ENCODE measurements at places on chromosomes 2 and 18.

DNA sequence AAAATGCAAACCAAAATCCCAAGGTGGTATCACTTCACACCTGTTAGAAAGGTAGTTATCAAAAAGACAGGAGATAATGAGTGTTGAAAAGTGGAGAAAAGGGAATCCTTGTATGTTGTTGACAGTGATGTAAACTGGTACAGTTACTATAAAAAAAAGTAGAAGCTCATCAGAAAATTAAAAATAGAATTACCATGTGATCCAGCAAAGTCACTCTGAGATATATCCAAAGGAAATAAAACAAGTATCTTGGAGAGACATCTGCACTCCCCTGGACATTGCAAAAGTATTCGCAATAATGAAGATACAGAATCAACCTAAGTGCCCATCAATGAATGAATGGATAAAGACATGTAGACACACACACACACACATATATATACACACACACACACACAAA, 208.3 kb upstream of the PIEZO2 start:
- no peak for DNase-seq

- no peak for DNase-seq
Observed at GRCh38 chr2:215019521-215020145, 118.8 kb downstream of the ABCA12 start.

- no peak for DNase-seq
Observed at GRCh38 chr18:58993260-58993659, 128.6 kb downstream of the ZNF532 start.

DNA sequence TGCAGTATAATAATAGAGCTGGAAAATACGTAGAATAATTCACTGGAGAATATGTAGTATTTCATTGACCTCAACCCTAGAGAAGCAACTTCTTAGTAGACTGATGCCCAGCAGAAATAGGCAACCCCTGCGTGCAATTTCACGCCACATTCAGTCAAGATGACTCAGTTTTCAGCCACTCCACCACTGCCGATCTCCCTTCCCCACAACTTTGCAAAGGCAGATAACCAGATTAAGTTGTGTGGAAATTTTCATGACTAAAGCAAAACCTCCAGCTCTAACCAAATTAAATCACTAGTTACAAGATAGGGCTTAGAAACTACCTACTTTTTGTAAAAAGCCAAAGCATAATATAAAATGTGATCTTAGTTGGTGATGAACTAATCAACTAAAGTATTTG, 63.3 kb upstream of the STK17B start:
- no peak for DNase-seq

- no peak for DNase-seq
Observed at GRCh38 chr18:1425679-1426078, 521.0 kb downstream of the ADCYAP1 start.

DNA sequence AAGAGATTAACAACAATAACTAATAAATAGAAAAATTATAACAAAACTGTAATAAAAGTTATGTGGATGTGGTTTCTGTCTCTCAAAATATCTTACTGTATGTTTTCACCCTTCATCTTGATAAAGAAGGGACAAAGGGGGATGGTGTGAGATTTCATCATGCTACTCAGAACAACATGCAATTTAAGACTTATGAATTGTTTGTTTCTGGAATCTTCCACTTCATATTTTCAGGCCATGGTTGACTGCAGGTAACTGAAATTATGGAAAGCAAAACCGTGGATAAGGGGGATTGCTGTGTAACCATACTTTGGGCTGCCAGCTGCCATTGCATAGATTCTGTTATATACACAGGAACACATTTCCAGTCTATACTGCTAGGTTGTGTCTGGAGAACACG, 45.6 kb downstream of the NEB start:
- DNase-seq: no peak

DNA sequence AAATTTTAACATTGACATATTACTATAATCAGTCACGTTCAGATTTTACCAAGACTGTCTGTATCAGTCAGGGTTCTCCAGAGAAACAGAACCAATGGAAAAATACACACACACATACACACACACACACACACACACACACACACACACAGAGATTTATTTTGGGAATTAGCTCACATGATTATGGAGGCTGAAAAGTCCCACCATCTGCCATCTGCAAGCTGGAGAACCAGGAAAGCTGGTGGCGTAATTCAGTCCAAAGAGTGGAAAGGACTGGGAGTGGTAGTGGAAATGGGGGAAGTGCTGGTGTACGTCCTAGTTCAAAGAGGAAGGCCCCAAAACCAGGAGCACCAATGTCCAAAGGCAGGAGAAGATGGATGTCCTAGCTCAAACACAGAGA, 166.4 kb downstream of the AKAIN1 start:
- peak; percentile 17 for DNase-seq

- DNase-seq: no peak
Observed at GRCh38 chr2:106130251-106130998, 63.7 kb downstream of the UXS1 start.

DNA sequence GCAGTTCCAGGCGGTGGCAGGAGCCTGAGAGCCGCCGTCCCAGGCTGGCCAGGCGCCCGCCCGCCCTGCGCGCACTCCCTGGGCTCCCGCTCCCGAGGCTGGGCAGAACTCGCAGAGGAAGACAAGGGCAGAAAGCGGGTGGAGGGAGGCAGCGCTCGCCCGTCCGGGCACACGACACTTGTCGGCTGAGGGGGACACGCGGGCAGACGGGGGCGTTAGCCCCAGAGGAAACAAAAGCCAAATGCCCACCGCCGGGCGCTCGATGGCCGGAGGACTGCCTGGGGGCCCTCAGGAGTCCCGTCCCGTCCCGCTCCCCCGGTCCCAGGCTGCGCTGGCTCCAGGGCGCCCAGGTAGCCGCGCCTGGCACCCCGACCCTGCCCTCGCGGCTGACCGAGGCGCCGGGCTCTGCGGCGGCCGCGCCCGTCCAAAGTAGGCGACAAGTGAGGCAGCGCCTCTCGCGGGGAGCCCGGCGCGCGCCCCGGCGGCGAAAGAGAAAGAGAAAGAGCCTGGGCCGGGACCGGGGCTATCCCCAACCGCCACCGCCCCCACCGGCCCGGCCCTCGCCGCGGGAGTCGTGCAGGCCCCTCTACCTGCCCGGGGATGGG, 491 bp downstream of the L3MBTL4 start:
- DNase-seq: no peak

- DNase-seq: peak; percentile 6
Observed at GRCh38 chr18:70276416-70277191, 12.2 kb upstream of the SOCS6 start.

DNA sequence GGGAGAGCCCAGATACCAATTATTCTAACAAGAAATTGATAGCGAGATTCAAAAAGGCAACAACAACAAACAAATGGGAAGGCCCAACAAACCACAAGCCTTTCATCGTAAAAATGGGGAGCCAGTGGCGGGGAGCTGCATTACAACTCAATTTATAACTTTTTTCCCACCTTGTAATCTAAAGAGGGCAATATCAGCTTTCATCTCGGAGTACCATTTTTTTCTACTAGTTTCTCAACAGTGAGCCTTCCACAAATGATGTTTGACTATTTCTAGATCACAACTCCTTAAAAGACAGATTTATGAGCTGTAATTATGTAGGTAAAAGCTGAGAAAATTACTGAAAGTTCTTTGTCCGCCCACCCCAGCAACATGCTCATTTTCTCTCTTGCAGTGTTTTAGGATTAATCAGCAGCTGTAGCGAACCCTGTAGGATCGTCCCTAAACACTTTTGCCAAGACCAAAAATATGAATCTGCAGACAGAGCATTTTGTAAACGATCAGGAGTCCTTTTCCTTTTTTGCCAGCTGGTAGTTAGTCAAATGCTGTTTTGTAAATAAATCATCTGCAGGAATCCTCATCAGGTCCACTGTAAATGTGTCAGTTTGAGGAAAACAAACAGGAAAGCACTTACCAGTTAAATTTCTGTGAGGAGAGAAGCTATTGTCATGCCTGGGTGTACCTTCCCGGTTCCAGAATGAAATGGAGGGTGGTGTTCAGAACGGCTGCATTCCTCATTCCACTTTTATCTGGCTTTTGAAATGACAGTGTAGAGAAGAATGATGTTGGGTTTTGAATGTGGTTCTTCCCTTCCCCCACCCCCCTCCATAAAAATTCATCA, 53.2 kb downstream of the EEF1B2 start:
- no peak for DNase-seq

DNA sequence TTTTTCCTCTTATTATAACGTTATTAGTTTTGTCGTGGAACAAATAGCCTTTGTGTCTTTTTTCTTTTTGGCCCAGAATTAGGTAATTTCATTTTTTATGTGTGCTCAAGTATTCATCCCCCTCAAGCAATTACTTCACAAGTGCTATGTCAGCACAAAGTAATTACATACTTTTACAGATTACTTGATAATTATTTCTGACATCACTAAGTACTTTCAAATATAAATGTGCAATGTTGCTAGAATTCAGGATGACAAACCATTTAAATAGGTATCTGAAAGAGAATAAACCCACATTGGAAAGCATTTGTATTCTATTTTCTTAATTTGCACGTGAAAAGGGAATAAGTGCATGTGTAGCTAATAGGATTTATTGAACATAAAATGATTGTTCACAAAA, 238.2 kb downstream of the CDH7 start:
- DNase-seq: no peak

DNA sequence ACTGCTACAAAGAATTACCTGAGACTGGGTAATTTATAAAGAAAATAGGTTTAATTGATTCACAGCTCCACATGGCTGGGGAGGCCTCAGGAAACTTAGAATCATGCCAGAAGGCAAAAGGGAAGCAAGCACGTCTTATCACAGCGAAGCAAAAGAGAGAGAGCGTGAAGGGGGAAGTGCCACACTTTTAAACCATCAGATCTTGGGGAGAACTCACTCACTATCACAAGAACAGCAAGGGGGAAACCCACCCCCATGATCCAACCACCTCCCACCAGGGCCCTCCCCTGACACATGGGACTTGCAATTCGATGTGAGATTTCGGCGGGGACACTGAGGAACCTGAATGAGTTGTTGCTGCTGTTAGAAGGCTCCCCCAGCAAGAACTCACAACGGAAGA, 220.2 kb upstream of the PIEZO2 start:
- no peak for DNase-seq

DNA sequence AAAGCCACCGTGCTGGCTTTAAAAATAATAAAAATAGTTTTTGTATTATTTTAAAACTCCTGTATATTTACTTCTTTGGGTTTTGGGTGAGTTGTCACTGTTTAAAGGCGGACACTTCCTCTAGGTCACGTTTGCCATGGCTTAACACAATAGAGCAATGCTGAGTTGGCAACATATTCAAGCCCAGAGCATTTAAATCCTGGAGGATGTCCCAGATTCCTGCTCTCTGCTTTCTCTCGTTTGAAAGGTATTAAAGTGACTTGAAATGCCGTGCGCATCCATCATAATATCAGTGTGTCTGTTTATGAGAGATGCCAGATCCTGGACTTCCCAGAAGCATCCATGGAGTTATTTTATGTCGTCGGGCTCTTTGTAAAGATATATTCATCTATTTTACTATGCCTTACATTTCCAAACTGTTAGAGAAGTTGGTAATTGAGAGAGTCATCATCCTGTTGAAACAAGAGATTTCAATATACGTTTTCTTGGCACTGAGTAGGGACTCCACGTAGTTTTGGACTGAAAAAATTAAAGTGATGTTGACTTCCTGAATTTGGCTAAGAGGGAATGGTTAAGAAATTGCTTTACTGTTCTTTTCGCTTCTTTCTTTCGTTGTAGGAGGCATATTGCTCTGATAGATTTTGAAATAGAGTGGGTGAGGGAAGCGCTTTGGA, 150.6 kb downstream of the ZNF236 start:
- DNase-seq: no peak

- no peak for DNase-seq
Observed at GRCh38 chr18:44698518-44698917, 17.8 kb downstream of the SETBP1 start.

DNA sequence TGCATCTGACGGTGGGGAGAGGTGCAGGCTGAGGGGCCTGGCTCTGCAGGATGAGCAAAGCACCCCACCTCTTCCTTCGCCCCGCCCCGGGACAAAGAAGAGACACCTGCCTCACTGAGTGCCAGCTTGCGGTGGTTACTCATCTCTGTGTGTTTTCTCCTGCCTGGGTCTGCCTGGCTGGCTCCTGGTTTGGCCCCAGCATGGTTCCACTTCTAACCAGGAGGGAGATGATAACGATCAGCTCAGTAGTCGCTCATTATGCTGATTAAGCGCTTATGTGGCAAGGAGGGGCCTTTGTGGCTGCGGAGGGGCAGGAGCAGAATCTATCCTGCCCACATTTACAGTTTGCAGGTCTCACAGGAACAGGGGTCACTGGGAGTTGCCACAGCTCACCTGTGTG, 68.7 kb upstream of the EDAR start:
- no peak for DNase-seq

DNA sequence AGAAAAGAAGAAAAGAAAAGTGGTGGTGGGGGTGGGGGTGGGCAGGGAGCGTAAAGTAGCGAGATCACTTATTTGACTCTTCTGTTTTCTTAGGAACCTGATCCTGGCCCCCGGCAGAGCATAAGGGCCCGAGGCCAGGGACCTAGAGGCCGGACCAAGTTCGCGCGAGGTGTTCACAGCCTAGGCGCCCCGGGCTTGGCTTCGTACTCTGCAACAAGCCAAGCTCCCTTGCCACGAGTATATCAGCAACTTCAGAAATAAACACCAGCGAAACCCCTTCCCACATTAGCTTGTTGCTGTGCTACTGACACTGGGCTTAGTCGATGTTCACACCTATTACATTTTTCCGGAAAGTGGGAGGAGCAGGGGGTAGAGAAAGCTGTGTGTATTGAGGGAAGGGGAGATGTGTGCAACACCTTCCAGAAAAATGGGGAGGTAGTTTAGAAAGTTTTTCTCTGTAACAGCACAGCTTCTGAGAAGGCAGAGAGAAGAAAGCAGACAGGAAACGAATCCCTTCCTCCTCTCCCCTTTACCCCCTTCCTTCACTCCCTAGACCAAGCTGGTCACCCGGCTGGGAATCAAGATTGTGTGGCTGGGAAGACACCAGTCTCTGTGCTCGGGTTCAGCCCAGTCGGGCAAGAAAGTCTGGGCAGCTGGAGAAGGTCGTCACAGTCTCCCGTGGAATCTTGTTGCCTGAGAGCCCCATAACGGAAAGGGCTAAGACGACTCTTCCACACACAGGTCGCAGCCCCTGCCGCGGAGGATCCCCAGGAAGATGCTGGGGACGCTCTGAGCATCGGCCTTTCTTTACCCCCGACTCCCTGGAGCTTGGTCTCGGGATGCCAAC, 12.0 kb upstream of the SATB2 start:
- DNase-seq: no peak

DNA sequence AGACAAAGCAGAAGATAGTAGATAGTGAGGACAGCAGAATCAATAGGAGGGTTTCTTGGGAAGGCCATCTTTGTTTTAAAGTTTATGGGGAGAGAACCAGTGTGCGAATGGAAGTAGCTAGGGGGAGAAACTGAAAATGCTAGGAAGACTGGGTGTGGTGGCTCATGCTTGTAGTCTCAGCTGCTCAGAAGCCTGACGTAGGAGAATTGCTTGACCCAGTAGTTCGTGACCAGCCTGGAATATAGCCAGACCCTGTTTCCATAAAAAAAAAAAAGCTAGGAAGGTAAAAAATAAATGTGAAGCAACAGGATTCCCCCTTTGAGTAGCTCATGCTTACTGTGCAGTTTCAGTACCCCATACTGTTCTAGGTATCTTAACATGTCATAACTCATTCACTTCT, 19.2 kb upstream of the DRC1 start:
- DNase-seq: no peak

- DNase-seq: no peak
Observed at GRCh38 chr2:26993768-26994167, 23.3 kb downstream of the MAPRE3 start.

Data from NCI-H524 treated with DMSO at 0.1 percent for 48 hours (cell line).